ENCODE measurements at places on chromosomes 1 and 21.

DNA sequence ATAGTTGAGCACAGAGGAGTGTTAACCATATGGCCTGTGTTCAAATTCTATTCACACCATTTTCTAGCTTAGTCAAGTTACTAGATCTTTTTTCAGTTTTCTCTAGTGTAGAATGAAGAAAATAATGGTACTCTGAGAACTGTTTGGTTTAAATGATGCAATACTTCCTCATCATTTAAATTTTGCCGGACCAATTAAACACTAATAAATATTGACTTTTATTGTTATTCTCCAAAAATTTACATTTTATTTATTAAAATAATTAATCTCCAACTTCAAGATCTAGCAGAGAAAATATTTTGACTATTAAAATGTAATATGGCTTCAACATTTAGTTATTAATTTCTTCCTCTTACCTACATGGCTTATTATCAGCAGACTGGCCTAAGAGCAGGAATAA lies 123.1 kb downstream of the OLFM3 start:
- DNase-seq: no peak

GRCh38 chr1:178412400-178412770 lies 84.4 kb downstream of the CLEC20A start:
- DNase-seq: no peak

DNA sequence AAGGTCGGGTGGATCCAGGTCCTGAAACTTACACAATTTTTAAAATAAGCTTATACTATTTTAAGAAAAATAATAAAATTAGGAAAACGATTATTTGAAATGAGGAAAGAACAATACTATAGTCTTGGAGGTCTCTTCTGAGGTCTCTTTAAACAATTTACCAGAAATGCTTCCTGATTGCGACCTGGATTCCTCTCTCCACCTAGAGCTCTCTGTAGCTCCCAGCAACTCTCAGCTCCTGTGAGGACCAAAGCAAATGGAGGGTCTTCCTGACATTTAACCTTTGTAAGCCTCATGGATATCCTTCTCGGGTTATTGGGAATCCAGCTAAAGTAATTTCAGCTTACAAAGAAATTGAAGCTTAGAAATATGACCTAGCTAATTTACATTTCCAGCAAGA lies 886 bp downstream of the BTBD8 start:
- no peak for DNase-seq

- DNase-seq: no peak
These were observed 101.7 kb downstream of the PATJ start for GRCh38 chr1:61844006-61844405.

DNA sequence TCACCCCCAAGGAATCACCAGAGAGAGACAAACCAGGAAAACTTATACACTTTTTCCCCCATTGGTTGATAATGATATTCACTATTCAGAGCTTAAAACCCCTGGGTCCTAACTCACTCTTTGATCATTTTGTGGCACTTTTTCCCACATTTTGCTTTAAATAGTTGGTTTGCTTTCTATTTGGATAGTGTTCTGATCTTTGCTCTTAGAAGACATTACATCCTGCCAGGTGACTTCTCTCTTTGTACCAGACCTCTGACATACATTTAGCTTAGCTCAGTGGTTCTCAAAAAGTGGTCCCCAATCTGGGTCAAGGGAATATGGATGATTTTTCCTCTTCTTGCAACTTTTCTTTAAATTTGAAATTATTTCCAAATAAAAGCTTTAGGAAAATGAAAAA lies 228.4 kb downstream of the RPS6KC1 start:
- no peak for DNase-seq
